NCI-H2081 (cell line): ENCODE measurements at places on chromosomes 2 and 18.

- no peak for DNase-seq
Observed at GRCh38 chr18:9048236-9048635, 54.3 kb upstream of the NDUFV2 start.

DNA sequence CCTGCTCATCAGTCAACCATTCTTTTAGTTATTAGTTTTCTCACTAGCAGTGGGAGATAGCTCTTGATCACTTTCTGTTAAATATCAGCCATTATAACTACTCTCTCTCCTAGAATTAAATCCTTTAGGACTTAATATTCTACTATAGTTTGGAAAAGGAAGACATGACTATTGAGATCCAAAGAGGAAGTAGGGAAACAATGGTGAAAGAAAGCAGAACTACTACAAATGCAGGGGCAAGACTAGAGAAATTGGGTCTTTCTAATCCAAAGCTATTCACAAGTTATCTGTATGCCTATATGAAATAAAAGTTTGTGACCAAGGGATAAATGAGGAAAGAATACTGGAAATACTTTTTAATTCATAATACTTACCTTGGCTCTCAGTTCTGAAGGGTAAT is 65.1 kb downstream of the SRBD1 start:
- DNase-seq: no peak

DNA sequence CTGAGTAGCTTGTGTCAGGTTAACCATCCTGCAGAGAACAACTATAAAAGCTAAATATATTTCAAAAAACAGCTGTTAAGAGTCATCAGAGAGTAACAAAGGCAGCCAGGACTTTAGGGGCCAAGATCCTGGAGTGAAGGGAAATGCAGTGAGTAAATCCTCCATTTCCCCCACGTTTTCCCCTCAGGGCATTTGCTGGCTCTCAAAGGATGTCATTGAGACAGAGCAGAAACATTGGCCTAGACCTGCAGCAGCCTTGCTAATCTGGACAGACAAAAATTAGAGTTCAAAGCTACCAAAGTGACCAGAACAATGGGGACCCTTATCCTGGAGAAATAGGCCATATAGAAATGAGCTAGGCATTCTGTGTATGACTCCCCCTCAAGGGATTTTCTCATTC is 21.1 kb upstream of the KLHL29 start:
- DNase-seq: peak; percentile 19

DNA sequence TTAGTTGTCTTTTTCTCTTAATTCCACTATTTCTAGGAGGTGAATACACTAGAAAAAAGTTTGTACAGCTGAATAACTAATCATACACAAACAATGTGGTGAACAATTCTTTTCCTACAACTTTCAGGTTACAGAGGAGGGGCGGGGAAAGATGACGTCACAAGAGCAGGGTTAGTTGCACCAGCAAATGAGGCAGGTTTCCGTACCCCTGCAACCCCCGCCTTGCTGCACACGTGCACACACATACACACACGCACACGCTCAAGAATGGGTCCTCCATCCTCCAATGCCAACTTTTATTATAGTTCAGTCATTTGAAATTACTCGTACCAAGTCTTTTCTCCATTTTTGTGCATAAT is 122.8 kb downstream of the ARL4C start:
- no peak for DNase-seq

DNA sequence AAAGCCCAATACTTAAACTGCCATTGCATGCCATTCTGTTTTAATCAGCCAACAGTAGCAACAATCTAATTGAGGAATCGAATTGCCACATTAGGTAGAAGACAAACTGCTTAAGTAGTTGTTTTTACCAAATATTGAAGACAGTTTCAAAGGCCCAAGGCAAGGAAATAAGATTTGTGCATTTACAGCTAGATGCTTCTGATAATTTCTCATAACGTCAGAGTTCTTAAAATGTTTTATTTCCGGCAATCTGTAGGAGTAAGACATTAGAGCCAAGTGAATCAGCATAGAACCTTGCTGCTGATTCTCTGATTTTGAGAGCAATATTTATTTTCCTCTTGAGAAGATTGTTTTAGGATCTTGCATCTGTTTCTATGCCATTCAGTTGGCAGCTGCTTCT is 174.3 kb downstream of the RBM43 start:
- no peak for DNase-seq

GRCh38 chr2:100868083-100868482 is 48.1 kb downstream of the NPAS2 start:
- DNase-seq: no peak

GRCh38 chr2:230759481-230760167 is 47.0 kb downstream of the CAB39 start:
- DNase-seq: no peak

DNA sequence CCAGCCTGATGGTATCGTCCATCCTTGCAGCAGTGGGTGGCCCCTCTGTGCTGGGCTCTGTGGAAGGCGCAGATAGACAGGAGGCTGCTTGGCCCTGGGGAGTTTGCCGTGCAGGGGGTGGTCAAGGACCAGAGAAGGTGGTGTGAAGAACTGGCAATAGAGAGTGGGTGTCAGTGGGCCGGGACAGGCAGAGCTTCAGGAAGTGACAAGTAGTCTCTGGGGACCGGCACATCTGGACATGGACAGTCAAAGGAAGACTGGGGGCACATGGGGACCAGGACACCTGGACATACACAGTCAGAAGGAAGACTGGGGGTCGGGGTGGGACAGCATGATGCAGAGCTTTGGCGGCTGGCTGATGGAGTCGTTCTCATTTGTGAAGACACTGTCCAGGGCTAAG is 335.9 kb downstream of the AGAP1 start:
- no peak for DNase-seq

DNA sequence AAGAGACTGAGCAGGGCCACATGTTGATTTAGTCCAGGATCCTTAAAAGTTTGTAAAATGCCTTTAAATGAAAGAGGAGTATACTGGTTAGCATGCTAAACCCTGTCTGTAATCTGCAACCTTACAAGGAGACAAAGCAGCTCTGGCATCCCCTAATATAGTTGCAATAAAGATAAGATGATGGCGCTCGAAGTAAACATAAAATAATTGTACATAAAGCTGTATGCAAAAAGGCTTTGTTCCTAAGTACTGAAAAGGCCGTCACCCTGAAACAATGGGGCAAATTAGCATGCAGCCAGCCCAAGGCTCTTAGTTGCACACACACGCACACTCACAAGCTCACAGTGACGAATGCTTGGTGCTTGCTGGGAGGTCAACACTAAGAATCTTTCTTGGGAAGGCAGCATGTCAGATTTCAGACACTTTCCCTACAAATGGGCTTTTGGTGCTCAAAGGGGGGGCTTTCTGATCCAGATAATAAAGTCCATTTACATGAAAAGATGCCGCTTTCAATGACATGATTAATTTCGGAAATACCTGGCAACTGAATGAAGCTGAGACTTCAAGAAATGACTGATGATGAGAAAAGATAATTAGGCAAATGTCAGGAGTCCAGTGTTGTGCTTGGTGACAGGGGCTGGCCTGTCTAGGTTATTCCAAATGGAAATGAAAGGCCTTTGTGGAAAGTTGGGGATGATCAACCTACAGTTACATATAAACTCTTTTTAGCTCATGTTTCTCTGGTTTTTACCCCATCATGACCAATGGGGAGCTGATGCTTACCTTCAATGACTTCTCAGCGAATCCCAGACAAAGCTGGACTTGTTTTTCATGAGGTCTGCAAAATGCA is 370.3 kb downstream of the MEIS1 start:
- no peak for DNase-seq

DNA sequence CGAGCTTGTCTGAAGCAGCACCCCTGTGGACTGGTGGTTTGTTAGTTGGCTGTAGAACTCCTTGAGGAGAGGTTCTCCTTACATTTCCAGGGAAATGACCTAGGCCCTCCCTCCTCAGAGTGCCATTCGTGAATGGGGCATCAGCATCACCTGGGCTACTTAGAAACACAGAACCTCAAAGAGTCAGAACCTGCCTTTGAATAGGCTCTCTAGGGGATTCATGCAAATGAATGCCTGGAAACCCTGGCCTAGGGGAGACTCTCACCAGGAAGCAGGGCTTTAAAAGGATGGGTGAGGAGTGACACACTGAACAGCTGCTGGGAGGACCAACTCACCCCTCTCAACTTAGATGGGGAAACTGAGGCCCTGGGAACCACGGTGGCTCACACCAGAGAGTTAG is 2.1 kb upstream of the MOCOS start:
- no peak for DNase-seq

DNA sequence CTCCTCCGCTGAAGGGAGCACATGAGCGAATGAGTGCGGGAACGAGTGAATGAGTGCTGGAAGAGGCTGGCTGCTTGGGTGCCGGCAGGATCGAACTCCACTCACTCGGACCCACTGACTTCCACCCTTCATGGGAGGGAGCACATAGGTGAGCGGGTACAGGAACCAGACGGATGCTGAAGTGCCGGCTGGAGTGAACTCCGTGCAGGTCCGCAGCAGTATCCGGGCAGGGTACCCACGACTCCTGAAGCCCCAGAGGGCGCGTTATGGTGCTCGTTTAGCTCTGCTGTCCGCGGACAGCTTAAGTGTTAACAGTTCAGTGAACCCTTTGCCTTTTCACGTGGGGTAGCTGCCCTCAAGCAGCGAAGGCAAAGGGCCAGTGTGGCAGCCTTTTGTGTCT is 23.2 kb downstream of the RPRM start:
- DNase-seq: no peak

DNA sequence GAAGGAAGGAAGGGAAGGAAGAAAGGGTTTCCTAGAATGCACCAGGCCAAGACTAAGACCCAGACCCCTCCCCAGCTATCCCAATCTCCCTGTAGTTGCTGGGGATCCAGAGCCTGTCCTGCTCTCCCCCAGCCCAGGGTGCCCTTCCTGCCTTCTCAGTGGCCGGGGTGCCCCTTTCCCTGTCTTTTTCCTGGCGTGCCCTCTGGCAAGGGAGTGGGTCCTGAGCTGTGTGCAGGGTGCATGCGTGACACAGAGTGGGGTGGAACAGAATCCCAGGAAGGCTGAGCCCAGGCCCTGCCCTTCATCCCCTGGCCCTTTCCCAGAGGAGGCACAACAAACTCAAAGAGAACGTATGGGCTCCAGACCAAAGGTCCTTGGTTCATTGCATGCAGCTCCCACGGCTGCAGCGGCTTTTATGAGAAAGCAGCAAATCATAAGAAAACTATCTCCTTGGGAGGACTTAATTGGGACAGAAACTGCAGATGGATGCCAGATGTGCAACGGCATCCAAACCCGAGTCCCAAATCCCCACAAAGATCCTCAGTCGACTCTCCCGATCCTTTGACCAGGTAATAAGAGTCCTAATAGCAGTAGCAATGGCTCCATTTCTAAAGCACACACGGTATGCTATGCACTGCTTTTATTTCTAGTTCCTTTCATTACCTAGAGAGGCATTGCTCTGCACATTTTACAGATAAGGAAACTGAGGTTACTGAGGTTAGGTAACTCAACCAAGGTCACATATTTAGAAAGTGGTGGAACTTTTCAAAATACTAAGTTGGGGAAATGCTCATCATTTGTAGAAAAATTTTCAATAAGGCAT is 12.7 kb upstream of the ARID5A start:
- no peak for DNase-seq

GRCh38 chr18:5622905-5623304 is 79.1 kb upstream of the EPB41L3 start:
- DNase-seq: no peak
